ENCODE measurements at places on chromosomes 7 and 10.

GRCh38 chr7:7524121-7524520 lies 11.6 kb downstream of the COL28A1 start:
- no peak for DNase-seq

DNA sequence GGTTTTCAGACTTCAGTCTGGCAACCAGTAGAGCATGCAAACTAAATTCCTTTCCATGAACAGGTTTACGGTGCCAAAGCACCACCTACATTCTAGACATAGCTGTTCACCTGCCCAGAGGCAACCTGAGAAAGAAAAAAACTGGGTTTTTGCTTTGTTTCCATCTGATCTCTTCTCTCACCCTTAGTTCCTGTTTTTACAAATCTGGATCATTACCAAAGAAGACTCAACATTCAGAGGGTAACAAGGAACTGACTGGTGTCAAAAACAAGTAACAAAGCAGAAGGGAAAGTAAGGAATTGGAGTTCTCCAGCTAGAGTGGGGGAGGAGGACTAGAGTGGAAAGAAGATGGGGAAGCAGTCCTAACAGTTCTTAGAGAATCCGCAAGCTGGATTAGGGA lies 36.4 kb downstream of the CPVL start:
- no peak for DNase-seq

DNA sequence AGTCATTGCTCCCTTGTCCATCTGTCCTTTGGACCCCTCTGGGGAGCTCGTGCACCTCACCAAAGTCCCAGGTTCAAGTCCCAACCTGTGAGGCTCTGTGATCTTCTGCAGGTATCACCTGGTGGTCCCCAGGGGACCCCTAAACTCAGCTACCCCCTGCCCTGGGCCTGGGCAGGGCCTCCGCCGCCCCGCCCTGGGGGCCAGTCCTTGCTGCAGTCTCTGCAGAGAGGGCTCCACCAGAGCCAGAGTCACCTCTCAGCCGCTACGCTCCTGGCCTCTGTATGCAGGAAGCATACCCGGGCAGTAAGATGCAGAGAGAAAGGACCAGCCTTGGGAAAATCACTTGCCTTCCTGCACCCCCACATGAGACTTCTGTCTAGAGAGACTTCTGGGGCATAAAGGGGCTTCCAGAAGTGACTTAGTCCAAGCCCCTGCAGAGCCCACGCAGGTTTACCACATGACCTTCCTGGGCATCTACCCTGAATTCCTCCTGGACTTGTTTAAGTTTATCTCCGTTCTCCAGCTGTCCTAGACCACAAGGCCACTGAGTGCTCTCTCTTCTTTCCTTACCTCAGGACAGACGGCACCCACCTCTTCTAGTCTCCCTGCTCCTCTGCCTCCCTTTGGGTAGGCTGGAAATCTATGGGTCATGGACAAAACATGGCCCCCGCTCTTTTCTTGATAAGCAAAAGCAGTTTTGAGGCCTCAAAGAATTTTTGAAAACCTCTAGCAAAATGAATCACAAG lies 21.2 kb downstream of the CALML5 start:
- no peak for DNase-seq

DNA sequence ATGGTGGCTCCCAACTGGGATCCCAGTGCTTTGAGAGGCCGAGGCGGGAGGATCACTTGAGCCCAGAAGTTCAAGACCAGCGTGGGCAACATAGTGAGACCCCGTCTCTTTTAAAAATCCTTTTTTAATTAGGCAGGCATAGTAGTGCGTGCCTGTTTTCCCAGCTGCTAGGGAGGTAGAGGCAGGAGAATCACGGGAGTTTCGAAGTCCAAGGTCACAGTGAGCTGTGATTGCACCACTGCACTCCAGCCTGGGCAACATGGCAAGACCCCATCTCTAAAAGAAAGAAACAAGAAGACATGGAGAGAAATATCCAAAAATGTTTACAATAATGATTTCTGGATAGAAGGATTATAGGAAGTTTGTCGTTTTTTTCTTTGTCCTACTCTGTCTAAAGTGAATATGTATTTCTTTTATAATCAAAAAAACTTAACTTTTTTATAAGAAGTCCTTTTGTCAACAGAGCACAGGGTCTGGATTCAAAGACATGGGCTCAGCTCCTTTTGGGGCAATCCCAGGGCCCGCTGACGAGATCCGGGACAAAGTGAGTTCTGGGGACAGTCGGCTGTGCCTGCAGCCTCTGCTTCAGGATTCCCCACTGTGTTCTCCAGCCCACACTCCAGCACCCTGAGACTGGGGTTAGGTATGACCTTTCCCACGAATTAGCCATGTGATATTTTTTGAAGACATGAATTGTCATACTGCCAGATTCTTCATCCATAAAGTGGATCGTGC lies 45.6 kb downstream of the PDGFA start:
- no peak for DNase-seq

DNA sequence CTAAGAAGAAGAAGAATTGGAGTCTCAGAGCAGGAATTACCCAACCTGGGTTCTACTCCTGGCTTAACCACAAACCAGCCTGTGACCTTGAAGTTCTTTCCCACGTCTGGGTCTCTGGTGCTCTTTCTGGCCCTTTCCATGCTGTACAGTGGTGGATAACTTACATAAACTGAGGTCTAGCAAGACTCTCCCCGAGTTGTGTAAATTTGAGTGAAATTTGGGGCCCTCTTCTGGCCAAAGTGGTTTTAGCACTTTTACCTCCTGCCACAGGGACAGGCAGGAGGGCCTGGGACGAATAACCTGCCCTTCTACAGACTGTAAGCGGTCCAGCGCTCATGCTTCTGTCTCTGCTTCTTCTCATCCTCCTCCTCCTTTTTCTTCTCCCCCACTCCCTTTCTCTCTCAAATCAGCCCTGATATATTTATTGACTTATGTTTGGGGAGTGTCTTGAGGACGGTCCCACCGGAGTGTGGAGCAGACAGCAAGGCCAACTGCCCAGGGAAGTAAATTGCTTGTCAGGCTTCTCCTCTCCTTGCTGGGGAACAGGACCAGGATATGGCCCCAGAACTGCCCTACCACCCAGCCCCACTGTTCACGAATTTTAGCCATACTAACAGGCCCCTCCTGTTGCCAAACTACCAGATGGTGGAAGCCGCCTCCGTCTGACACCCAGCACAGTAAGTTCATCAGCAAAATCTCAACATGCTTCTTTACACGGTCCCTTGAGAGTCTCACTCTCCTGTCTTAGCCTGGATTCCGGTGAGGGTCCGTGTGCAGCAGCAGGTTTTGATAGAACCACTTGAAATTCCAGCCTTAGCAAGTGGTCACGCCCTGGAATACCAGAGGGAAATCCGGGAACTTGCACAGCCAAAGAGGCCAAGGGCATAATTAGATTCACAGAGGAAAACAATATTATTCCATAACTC lies 4.0 kb upstream of the SH3PXD2A start:
- DNase-seq: peak; percentile 6

GRCh38 chr7:130650611-130651120 lies 17.9 kb downstream of the COPG2 start:
- no peak for DNase-seq

GRCh38 chr7:115096262-115096661 lies 174.4 kb downstream of the MDFIC start:
- DNase-seq: no peak

DNA sequence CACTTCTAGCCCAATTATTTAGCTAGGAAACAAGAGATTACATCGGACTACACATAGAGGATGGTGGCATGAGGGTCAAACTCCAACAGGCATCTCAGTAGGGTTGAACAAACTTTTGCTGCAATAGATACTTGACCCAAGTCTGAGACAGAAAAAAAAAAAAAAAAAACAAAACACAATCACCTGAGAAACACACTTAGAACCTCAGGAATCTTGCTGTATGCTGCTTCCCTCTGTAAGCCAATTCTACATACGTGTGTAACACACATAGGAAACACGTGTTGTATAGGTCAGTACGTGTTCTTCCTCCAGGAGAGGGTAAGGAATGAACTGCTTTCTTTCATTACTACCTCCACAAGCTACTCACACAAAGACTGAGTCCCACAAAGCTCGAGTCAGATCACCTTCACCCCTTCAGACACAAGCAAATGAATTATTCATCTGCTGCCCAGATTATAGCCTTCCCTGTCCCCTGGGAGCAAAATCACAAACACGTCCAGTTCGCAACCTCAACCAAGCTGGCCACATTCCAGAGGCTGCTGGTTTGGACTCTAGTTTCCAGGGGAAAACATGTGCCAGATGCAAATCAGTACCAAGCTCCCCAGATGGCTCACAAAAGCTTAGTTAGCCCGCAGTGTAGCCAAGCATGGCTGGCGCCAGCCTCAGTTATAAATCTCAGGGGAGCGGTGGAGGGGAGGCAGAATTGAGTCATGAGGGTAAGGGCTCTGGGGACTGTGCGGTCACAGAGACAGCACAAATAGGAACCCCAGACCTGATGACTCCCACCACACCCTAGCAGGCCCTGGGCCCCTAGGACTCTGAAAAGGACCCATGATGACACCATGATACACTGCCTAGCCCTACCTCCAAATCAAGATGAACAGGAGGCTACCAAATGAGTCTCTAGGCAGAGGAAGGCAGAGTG lies 15.1 kb downstream of the PSAP start:
- no peak for DNase-seq

All from NCI-H774 (cell line).